ENCODE measurements at places on chromosomes 7 and 10. TPM values are rescaled to one million over a fixed set of nuclear protein-coding genes. Genes with fewer than 3 reads are reported as not detected.

DNA sequence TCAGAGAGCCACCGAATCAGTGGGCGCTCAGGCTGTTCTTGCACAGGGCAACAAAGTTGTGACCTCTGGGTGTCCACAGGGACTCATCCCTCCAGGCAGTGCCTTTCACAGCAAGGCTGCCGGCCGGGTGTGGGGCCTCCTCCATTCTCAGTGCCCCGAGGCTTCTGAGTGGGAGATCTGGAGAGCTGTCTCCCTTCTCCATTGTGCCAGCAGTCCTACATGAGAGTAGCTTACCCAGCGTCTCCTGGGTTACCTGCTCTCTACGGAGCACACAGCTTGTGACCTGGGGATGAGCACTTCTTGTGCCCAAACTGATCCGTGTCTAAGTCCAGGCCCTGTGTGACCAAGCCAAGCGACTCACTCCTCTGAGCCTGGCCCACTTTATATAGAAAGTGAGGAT, 240.9 kb upstream of the GRB10 start:
- DNase-seq = no peak

- peak; percentile 94 for DNase-seq
These were observed 69.9 kb upstream of the GTF2I start for GRCh38 chr7:74587435-74588126.

DNA sequence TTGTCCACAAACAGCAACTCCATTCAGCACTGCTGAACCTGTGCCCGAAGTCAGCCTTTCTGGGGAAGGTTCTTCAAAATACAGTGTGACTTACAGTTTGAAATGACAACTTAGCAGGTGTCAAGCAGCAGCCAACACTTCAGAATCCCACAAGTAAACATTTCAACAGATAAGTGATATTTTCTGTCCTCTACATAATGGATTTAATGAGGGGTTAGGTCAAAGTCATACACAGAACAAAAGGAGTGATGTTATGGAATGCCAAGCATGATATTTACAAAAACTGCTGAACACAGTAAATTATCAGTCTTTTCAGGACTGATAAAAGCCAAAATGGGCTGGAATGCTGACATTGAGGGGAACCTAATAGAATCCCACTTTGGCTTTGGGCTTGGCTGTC, 77.6 kb upstream of the JAZF1 start:
- no peak for DNase-seq

GRCh38 chr10:94133239-94133638, 139.5 kb downstream of the PLCE1 start:
- peak; percentile 87 for DNase-seq

DNA sequence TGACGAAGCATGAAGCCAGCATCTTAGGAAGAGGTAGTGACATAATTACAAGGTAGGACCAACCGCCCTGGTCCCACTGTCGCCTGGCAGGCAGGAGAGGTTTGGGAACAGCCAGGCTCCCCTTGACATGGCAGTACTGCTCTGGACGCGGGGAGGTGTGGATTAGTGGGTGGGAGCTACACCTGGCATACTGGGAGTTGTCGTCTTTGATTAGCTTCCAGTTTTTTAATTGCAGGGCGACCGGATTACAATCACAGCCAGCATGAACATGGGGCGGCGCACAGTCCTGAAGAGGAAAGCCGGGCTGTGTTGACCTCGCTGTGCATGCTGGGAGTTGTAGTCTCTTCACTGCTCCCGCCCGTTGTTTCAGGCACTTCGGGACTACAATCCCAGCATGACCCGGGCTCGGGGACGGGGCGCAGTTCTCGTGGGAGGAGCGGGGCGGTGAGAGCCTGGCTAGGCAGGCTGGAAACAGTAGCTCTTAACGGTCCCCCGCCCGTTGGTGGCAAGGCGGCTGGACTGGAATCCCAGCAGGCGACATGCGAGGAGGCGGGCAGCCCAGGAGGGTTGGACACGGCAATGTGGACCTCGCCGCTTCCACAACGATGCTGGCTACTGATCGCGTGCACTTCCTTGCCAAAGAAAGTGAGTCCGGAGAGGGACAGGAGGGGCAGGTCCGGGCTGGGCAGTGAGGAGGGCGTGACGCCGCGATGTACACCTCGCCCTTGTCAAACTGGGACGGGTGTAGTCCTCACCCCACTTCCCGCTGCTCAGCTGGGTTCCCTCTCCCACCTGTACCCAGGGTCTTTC, 98.0 kb upstream of the ZNF722 start:
- peak; percentile 95 for DNase-seq

DNA sequence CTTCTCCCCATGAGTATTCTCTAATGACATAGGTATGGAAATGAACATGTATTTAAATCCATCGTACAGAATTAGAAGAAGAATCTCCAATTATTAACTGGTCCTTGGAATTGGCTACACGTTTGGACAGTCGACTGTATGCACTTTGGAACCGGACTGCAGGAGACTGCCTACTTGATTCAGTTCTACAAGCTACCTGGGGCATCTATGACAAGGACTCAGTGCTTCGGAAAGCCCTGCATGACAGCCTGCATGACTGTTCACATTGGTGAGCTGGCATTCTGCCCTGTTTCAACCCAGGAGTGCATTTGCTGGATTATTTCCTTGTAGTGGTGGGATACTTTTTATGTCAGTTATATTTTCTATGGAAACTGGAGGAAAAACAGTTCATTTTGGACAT, 32.2 kb downstream of the ZRANB1 start:
- no peak for DNase-seq

- no peak for DNase-seq
These were observed 113.8 kb upstream of the EGFR start for GRCh38 chr7:54904986-54905385.

DNA sequence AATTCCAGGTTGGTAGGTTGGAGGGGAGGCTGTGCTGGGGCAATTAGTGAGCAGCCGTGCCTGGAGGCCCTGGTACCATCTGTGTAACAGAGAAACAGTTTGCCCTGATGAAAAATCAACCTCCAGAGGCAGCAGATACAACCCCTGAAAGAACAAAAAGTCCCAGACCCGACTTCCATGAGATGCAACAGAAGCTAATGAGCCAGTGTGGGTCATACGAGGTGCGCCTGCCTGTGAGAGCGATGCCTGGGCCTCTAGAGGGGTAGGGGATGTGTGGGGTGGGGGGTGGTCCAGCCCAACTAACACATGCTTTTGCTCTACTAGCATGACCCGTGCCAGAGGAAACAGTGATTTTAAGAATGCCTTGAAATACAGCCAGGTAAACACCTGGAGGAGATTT, 39.3 kb downstream of the CELF2 start:
- DNase-seq = no peak

GRCh38 chr7:116361767-116362166, 137.8 kb upstream of the CAV2 start:
- no peak for DNase-seq

DNA sequence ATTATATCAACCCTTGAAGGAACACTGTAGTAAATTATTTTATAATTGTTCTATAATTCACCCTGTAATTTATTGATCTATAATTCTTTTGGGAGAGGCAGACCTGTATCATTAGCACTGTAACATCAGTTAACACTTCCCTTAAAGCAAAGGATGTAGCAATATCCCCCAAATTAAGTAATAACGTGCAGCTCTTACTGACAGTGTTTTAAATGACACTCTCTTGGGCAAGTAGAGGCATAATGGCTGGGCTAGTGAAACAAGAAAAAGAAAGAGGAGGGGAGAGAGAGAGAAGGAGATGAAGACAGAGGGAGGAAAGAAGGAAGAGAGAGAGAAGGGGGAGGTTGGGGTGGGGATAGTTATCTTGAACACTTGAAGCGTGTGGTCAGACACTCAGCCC, 161.0 kb upstream of the RNF32 start:
- DNase-seq = no peak

- DNase-seq = no peak
These were observed 32.5 kb downstream of the ZNF277 start for GRCh38 chr7:112238852-112239610.

- no peak for DNase-seq
These were observed 585.0 kb upstream of the FOXK1 start for GRCh38 chr7:4097001-4097609.

- no peak for DNase-seq
These were observed 793.4 kb downstream of the NRG3 start for GRCh38 chr10:82668221-82668895.

GRCh38 chr7:47407136-47407535, 174.8 kb downstream of the TNS3 start:
- DNase-seq = no peak

DNA sequence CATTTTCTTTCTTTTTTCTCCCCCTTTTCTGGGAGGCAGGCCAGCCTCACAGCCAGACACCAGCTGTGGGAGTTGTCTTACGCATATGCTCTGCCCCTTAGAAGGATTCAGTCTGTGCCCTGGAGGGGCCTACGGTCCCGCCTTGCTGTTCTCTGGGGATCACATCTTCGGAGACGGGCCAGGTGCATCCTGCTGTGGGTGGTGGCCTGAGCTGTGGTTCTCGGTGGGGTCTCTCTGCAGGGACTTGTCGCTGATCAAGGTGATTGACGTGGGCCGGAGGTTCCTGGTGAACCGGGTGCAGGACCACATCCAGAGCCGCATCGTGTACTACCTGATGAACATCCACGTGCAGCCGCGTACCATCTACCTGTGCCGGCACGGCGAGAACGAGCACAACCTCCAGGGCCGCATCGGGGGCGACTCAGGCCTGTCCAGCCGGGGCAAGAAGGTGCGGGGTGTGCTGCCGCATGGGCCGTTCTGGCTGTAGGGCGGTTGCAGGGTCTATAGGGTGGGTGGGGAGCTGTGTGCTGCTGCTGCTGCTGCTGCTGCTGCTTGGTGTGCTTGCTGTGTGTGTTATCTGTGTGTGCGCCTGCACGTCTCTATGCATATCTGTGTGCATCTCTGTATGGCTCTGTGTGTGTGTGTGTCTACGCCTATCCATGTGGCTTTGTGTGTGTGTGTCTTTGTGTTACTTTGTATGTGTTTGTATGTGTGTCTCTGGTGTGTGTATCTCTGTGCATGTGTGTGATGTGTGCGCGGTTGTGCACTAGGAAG, 17.9 kb downstream of the PFKFB3 start:
- DNase-seq = no peak

- no peak for DNase-seq
These were observed 13.0 kb downstream of the OGDHL start for GRCh38 chr10:49749144-49749543.

DNA sequence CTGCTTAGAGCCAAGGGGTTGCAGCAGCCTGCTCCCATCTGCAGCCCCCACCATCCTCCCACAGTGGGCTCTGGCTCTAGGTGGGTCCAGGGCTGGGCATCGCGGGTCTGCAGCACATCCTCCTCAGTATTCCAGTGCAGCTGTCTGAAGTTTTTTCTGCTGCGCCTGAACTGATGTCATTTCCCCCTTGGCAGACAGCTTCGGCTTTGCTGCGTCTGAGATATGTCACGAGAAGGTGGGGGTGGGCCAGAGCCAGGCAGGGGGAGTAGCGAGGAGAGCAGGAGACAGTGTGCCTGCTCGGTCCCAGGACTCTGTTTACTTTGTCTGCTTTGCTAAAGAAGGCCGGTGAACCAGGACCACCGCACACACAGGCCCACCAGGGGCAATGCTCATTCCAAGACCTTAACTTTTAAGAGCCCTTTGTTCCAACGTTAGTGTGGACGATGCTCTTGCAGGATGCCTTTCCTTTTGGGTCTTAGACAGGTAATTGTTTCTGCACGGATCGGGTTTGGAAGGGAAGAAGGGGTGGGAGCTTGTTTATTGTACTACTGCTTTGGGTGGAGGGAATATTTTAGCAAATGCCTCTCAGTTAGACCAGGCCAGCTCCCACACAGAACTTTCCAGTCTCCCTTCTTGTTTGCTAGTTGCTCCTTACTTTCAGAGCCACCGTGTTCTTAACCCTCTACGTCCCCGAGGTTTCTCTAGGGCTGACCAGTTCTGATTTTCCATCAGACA, 32.4 kb downstream of the WBP1L start:
- DNase-seq = peak; percentile 93

DNA sequence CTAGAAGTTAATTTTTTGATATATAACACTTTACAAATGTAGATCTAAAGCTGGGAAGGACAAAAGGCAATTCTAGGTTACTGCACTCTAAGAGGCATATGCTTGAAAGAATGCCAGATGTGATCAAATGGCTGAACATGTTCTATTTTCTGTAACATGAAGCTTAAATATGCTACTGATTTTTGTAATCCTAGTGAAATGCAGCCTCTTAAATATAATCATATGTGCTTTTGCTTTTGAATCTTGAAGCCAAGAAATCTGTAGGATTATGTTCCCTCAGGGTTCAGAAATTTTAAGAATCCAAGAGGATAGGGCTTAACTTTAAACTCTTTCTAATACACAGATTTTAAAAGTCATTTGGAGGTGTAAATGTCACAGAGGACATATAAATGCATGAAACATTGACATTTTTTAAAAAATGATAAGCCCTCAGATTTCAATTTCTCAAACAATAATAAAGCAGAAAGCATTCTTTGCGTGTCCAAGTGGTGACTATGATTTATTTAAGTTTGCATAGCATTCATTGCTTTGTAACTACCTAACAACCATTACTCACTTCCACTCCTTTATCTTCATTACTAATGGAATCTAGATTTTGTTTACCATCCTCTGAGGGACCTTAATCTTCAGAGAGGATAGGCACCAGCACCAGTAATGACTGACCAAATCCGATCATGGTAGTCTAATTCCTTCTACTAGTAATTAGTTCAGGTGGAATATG, 170.4 kb downstream of the MAGI2 start:
- no peak for DNase-seq

DNA sequence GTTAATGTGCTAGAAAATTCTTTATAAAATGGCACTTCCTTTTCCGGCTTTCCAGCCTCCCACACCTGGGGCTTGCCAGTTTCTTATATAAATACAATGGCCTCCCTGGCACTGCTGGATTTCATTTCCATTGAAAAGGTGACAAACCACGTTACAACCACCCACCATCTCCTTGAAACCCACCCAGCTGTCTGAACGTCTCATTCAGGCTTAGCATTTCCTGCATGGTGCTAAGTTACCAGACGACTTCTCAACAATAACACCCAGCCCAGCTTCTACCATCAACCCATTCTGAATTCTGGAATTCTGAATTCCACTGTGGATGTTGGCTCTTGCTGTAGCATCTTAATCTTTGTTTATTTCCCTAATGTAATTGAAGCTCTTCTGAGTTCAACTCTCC, 499.8 kb upstream of the CELF2 start:
- DNase-seq = no peak

- DNase-seq = peak; percentile 59
These were observed 158.1 kb upstream of the PITRM1 start for GRCh38 chr10:3330663-3331062.

The ARHGEF35 gene
- 0.15 TPM for total RNA-seq

The GRM3 gene
- total RNA-seq = not detected

The KLF14 gene
- total RNA-seq = 2.2 TPM

The ANXA11 gene
- 251 TPM for total RNA-seq

The COBL gene
- 111 TPM for total RNA-seq

The PAPOLB gene
- total RNA-seq = not detected

The TRIM50 gene
- 0.79 TPM for total RNA-seq

The NXPH1 gene
- not detected for total RNA-seq

The LRRC4 gene
- total RNA-seq = 3.0 TPM

The DYNC1I1 gene
- 28.8 TPM for total RNA-seq

The CPA1 gene
- 4.6 TPM for total RNA-seq

The TMEM236 gene
- 0.60 TPM for total RNA-seq

The NKX1-2 gene
- not detected for total RNA-seq

Measured in psoas muscle (tissue), 8 donors.